ENCODE measurements at places on chromosomes 6 and 20.
A peak's percentile ranks its signal among the peaks of the same experiment; 100 is the strongest.

DNA sequence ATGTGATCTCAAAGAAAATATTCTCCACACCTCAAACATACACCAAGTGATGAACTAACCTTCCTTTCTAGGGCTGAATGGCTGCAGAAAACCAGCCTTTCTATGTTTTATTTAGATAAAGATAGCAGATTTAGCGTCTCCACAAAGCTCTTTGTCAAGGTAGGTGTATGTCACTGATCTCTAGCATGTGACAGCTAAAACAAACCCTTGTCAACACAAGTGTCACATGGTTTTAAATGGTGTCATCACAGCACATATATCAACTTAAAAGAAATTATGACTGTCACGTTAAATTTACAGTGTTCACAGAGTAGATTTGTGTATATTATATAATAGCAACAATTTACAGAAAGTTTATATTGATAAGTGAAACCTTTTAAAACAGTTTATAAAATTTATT is 58.3 kb downstream of the TENT5A start:
- no peak for DNase-seq

- DNase-seq = no peak
Observed at GRCh38 chr6:52517502-52518278, 59.2 kb downstream of the TRAM2 start.

DNA sequence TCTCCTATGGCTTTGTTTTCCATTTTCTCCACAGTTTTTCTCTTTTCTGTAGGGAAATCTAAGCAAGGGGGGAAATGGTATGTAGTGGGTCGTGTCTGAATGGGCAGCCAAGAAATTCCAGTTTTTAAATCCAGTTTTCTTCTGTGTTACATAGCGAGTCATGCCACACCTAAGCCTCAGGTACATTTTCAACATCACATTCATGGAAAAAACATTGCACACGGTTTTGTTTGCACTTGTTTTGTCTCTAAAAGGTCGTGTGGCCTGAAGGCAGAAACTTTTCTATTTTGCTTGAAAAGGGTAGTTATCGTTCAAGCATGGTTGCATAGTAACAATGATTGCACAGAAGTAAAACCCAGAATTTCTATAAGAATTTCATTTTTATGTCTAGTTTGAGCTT is 70.5 kb downstream of the MOXD1 start:
- DNase-seq = no peak

DNA sequence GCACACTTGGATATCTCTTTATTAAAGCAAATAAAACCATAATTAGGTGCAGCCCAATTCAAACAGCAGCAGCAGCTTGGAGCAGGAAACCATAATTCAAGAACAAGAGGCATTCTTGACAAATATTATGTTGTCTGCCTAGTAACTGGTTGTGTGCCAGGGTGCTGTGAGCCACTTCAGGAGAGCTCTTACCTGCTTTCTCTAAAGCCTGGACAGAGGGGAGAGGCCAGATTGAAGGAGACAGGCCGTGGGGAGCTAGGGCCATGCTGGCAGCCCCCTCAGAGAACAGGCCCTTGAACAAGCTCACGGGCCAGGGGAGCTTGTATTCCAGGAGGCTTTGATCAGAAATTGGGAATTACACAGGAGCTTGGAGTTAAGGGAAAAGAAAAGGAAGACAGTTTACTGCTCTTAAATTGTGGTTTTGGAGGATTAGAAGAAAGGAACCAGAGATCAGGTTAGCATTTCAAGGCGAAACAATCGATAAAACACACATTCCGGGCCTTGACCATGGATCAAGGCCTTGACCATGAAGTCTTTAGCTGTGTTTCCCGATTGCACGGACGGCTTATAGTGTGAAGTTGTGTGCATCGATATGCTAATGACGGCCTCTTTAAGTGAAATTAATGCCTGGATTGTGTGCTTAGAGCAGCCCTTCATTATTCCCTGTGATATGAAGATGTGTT is 69.8 kb upstream of the NKX2-2 start:
- no peak for DNase-seq

- no peak for DNase-seq
Observed at GRCh38 chr6:168232062-168232461, 87.5 kb downstream of the DACT2 start.

- no peak for DNase-seq
Observed at GRCh38 chr20:22499515-22500166, 84.7 kb downstream of the FOXA2 start.

GRCh38 chr6:14381829-14382677 is 264.5 kb downstream of the CD83 start:
- no peak for DNase-seq

DNA sequence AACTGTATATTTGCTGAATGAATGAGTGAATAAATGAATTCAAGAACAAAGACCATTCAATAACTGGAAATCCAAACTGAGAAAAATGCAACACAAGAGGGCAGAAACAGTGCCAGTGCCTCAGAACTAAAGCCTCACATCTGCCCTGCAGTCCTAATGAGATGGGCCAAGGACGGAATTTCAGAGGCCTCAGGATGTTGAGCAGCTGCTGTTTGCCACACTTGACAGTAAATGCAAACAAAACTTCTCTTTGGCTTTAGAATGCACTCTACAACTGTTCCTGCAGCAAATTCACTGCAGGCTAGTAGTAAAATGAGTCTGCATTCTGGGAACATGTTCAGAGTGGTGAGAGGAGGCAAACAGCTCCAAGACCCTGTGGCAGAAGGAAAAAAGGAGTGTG is 177.6 kb upstream of the LRFN2 start:
- no peak for DNase-seq

GRCh38 chr6:77987035-77987384 is 334.2 kb downstream of the MEI4 start:
- DNase-seq = no peak

- peak; percentile 70 for DNase-seq
Observed at GRCh38 chr6:1524040-1524480, 85.7 kb upstream of the FOXC1 start.

GRCh38 chr20:7003598-7003997 is 236.1 kb downstream of the BMP2 start:
- no peak for DNase-seq

- DNase-seq = no peak
Observed at GRCh38 chr6:123226398-123226797, 230.4 kb downstream of the CLVS2 start.

DNA sequence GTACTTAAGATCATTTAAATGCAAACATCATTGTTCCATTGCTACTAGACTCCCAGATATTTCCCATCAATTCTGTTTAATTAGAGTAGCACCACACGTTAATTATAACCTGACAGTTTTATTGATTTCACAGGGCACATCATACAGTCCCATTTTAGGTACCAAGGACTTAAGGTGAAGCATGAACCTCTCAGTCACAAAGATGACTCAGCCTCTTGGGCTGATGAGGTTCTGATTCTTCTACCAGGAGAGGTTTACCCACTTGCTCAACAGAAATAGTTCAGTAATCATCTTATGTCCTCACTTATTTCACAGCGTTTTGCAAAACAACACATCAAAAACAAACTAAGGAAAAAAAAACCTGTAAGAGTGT is 98.5 kb downstream of the HIVEP2 start:
- no peak for DNase-seq

DNA sequence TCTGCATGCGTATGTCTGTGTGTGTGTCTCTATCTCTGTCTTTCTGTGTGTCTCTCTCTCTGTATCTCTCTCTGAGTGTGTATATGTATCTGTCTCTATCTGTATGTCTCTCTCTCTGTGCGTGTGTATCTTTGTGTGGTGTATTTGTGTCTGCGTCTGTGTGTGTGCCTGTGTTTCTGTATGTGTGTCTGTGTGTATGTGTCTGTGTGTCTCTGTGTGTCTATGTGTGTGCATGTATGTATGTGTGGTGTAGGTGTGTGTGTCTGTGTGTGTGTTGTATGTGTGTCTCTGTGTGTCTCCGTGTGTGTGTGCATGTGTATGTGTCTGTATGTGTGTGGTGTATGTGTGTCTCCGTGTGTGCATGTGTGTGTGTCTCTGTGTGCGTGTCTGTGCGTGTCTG is 243.0 kb upstream of the FOXQ1 start:
- DNase-seq = no peak

GRCh38 chr20:49865559-49865958 is 49.8 kb downstream of the SPATA2 start:
- DNase-seq = no peak

DNA sequence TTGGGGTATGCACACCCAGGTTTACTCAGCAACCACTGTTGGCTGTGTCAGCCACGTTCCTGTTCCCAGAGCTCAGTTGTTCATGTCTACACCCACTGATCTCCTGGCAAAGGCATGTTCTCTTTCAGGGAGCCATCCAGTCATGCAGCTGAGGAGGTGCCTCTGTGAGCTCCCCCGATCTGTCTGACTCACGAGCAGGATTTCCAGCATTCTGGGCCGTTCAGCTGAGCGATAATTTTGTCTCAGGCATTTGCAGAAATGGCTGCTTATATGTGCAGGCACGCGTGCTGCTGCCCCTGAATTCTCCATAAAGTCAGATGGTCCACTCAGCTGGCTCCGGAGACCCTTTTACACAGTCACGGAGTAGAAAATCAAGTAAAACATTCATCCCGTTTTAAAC is 78.4 kb upstream of the IYD start:
- DNase-seq = no peak

- DNase-seq = no peak
Observed at GRCh38 chr6:133833949-133834359, 55.0 kb upstream of the TCF21 start.

- no peak for DNase-seq
Observed at GRCh38 chr6:144315981-144316861, 31.1 kb downstream of the UTRN start.

DNA sequence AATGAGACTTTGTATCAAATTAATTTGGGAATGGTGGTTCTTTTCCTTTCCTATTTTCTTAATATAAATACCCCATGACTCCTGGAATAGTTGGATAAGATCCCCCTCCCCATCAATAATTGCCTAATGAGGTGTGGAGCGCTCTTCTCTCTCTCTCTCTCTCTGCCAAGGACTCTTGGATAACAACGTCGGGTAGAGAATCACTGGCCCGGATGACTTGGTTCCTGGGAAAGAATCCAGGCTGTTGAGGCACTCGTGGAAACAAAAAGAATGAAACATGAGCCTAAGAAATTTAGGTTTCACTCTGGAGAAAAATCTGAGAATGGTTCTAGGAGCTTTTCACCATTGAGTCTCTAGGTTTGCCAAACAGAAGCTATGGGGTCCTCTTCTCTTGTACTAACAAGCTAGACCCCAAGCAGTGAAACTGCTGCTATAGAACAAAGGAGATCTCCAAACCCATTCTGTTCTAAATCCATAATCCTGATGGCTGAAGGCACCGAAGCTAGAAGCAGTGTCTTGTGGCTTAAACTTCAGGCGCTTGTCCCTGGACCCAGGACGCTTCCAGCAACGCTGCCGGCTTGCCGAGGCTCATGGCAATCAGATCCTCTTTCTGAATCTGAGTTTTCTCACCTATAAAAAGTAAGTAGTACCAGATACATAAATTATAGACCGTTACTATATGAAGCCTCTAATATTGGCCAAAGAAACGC is 241.6 kb upstream of the BTBD3 start:
- DNase-seq = no peak

DNA sequence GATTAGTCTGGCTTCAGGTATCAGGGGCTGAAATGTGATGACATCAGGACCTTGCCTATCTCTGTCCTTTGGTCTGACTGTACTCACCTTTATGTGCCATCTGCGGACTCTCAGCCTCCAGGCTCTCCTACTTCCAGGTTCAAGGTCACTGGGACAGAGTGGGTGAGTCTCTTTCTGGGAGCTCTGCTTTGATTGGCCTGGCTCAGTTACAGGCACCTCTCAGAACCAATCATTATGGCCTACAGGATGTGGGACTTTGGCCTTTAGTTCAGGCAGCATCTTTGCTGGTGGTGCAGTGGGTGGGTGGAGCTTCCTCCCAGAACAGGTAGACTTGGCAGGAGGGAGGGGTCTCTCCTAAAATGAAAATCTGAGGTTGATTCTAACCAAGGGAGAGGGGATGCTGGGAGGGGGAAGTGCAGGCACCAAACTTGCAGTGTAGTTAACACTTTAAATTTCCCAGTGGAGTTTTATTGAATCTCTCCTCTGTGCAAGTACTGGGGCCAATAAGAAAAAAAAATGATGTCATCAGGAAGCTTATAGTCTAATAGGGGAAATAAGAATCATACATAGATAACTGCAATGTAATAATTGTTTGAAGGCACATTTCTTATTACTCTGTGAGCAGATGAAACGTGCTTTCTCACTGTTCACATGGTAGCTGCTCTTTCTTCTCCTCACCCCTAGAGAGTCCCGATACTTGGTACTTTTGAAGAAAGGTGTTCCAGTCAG is 53.4 kb downstream of the SLC24A3 start:
- no peak for DNase-seq

DNA sequence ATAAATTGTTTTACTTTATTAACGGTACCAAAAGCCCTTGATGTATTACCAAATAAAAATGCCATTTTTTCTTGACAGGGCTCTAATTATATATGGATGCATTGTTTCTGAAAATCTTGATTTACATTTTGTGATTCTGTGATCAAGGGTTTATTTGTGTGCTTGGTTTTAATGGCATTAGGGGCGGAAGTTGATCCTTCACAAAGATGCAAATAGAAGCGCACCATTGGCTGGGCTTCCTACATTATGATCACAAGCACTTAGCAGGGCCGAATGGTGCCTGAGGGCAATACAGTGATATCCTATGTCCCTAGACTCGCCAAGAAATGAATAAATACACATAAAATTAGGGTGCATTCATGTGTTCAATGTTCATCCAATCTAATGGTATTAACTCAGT is 172.9 kb upstream of the UST start:
- no peak for DNase-seq

- no peak for DNase-seq
Observed at GRCh38 chr6:21791581-21791980, 198.0 kb downstream of the SOX4 start.

- DNase-seq = no peak
Observed at GRCh38 chr20:3677733-3678132, 4.1 kb downstream of the ADAM33 start.

- no peak for DNase-seq
Observed at GRCh38 chr6:18693881-18694280, 306.7 kb downstream of the RNF144B start.

DNA sequence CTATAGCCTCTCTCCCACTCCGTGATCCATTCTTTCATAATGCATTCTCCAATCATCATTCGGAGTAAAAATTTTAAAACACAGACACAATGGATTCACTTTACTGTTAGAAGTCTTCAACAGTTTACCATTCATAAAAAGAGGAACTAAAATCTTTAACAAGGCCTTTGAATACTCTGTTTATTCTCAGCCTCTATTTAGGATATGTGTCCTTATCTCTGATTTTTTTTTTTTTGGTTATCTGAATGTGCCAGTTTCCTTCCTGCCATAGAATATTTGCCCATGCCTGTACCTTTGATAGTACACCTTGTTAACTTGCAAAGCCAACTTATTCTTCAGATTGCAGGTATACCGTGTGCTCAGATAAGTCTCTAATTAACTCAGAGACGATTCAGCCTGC is 11.1 kb downstream of the CRISP1 start:
- no peak for DNase-seq

GRCh38 chr6:116100419-116101301 is at the start of gene NT5DC1:
NT5DC1 (plus strand) TSS chr6:116100853; CDS start chr6:116100931, 78 bp downstream.
- peak; percentile 73 for DNase-seq

GRCh38 chr6:40723967-40724366 is 136.8 kb upstream of the LRFN2 start:
- no peak for DNase-seq

- no peak for DNase-seq
Observed at GRCh38 chr6:24064832-24065231, 61.2 kb upstream of the NRSN1 start.

- no peak for DNase-seq
Observed at GRCh38 chr6:16608444-16608843, 152.8 kb downstream of the ATXN1 start.

Measured in stimulated activated CD8-positive, alpha-beta memory T cell treated with anti-CD3 and anti-CD28 coated beads, Interleukin-7, amount 100 ng/mL, for 48 hours (primary cell).